Glutamatergic neuron (in vitro differentiated cells): ENCODE measurements at places on chromosomes 4 and X. TPM values are rescaled to one million over a fixed set of nuclear protein-coding genes. Genes with fewer than 3 reads are reported as not detected.

The MEPE gene
- not detected for total RNA-seq

GRCh38 chrX:9302381-9302780 is 162.5 kb upstream of the TBL1X start:
- no peaks in the 10 kb centered on the region for H3K36me3 ChIP-seq
- no peak for DNase-seq
- H3K27me3 ChIP-seq, result no peaks in the 10 kb centered on the region
- no peak overlapping the region for H3K4me3 ChIP-seq
- no peak overlapping the region for H3K27ac ChIP-seq

DNA sequence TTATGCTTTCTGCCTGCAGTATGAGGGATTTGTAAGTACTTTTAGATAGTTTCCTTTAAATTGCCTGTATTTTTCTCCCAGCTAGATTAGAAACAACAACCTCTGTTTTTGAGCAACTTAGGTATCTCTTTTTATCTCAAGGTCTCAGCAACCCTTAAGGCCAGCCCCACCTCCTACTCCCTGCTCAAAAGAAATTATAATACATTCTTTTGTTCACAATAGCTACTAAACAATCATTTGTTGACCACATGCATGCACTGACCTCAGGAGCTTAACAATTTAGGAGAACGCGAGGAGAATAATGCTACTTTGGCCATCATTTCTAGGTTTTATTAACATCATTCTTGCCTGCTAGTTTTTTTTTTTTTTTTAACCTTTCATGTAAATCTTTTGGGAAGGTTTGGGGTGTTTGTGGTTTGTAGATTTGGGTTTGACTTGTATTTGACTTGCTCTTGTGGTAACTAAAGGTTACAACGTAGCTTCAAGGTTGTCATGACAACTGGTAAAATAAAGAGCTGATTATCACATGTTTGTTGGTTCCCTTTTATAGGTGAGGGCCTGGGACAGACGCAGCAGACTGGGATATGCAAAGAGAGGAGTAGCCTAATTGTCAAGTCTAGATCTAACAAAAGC is 145.4 kb upstream of the PLAC1 start:
- H3K4me1 ChIP-seq, result peaks cover 2% of the 10 kb centered on the region
- DNase-seq, result no peak
- H3K36me3 ChIP-seq, result no peaks in the 10 kb centered on the region
- no peak overlapping the region for H3K4me3 ChIP-seq

The THAP6 gene
- total RNA-seq, result 31.0 TPM
